ENCODE measurements at places on chromosomes 5 and 9.

- DNase-seq = no peak
These were observed 149.9 kb upstream of the GAS1 start for GRCh38 chr9:87097238-87097637.

- DNase-seq = no peak
These were observed 121.6 kb upstream of the TARS1 start for GRCh38 chr5:33319151-33319550.

- no peak for DNase-seq
These were observed 1.6 kb upstream of the C5orf52 start for GRCh38 chr5:157669701-157670097.

- DNase-seq = no peak
These were observed 15.9 kb downstream of the LOX start for GRCh38 chr5:122062205-122062604.

DNA sequence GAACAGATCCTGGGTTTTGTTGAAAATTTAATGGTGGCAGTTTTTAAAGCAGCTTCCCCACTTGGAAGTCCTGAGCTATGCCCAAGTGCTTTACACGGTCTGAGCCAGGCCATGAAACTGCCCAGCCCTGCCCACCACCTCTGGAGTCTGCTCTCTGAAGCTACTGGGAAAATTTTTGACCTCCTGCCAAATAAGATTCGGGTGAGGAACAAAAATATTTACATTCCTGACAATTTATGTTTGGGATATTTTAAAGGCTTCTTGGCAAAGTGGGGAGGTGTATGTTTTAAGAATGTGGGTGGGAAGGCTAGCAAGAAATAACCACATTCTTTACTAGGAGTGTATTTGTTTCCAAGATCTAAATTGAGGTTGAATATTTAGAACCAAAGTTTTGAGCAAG is 50.0 kb downstream of the HACD4 start:
- no peak for DNase-seq

GRCh38 chr5:55913466-55914413 is 62.6 kb downstream of the IL31RA start:
- no peak for DNase-seq

DNA sequence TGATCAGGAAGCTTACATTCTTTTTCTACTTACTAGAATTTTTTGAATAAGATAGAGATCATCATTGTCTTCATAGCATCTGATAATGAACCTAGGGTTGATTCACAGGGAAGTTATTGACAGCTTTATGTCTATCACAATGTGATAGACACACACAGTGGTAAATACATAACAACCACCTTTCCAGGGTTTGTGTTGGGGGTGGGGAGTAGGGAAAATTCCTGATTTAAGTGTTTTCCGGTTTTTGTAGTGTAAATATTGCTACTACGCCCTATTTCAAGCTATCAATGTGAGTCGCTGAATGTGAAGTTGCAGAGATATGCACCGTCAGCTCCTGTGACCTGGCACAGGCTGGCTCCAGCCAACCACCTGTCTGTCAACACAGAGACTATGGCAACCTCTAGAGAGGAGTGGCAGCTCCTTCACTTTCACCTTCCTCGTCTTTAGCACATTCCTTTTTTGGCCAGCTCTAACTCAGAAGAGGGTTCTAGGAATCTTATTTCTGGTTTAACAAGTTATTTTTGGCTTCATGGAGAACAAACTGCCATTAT is 224.9 kb downstream of the MAT2B start:
- no peak for DNase-seq

GRCh38 chr5:93601071-93601801 is 18.2 kb downstream of the NR2F1 start:
- DNase-seq = no peak

DNA sequence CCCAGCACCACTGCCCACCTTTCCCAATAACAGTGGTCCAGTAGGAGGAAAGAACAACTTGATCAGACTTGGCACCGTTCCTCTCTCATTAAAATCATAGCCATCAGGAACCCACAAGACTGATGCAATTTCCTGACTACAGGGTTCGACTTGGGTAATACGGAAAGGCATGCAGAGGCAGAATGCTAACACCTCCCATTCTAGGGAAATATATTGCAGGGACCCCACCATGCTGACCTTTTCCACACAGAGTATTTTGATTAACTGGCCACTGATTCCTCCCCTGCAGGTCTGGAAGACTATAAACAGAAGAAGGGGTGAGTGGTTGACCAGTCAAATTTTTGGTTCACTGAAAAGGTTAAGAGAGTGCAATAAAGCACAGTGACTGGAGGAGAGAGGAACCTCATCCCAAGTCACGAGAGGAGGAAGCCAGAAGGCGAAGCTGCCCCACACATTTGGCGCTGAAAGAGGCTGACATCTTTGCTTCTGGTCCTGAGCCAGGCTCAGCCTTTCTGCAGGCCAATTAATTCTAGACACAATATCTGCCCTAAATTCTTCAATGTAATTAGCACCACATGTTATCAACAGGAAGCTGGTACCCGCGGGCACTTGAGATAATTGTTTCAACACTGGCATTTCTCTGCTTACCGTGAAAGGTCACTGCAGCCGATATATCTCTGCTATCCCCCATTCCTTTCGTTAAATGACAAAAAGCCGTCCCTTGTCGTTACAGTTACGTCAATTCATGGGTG is 64.7 kb upstream of the SPOCK1 start:
- DNase-seq = no peak

GRCh38 chr5:176527246-176528222 is 9.7 kb downstream of the RNF44 start:
- no peak for DNase-seq

- DNase-seq = no peak
These were observed 8.1 kb upstream of the ENTPD8 start for GRCh38 chr9:137449081-137449844.

DNA sequence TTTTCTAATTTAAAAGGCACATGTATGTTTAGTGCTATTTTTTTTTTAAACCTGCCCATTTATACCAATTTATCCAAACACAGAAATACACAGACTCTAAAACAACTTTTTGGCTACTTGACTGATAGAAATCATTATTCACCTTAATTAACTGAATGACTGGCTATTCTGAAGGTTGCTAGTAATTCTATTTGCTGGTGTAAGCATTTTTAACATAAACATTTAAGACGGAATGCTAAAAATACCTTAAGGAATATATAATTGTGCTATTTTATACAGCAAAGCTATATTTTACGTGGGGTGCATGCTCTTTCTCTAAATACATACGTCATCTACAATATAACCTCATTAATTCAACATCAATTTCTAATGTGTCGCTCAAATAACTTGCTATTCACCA is 14.9 kb downstream of the GLIS3 start:
- DNase-seq = no peak

GRCh38 chr5:180519098-180519497 is 24.9 kb downstream of the CNOT6 start:
- no peak for DNase-seq

DNA sequence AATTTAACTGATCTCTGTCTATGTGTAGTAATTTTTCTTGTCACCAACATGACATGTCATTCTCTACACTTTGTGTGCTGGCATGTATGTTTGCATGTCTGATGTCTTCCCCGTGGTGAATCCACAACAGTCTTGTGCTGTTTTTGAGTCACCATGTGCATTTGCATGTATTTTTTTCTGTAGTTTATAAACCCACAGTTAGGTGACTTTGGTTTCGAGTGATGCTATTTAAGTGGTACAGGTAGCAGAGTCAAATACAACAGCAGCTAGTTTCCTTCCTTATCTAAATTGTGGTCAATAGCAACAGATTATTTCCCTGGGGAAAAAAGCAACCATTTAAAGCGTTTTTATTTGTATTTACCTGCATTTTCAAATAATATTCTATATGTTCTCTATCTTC is 89.9 kb upstream of the FSD1L start:
- no peak for DNase-seq

DNA sequence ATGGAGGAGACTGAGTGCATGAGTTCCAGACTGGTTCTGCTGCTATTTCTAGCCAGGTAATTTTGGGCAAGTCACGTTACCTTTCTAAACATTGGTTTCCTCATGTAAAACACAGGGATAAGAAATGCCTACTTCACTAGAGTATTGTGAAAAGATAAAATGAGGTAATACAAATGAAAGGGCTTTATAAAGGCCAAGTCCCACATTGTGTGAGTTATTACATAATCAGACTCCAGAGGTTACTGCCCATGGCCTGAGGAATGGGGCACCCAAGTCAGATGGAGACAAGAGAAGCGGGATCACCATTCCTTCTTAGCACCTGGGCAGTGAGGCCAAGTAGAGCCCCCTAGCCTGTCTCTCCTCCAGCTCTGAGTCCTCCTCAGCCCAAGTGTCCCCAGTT is 7.5 kb downstream of the HBEGF start:
- DNase-seq = no peak

DNA sequence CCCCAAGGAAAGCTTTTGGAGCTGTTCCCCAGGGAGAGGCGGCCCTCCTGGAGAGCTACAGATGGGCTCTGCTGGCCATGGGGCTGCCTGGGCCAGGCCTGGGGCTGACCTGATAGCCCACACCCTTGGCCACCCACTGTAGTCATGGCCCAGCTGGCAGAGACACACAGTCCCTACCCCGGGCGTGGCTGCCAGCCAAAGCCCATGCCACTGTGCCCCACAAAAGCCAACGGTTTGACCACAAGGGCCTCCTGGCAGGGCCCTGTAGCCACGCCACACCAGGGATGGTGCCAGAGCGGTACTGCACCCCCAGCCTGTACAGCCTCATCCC is 15.2 kb downstream of the NACC2 start:
- DNase-seq = no peak

GRCh38 chr9:109253637-109254284 is 67.1 kb downstream of the EPB41L4B start:
- DNase-seq = no peak

GRCh38 chr5:33267801-33268200 is 173.0 kb upstream of the TARS1 start:
- DNase-seq = no peak

- DNase-seq = no peak
These were observed 471.7 kb upstream of the TYRP1 start for GRCh38 chr9:12221470-12221869.

- no peak for DNase-seq
These were observed 48.7 kb downstream of the SLC36A1 start for GRCh38 chr5:151496041-151496484.

DNA sequence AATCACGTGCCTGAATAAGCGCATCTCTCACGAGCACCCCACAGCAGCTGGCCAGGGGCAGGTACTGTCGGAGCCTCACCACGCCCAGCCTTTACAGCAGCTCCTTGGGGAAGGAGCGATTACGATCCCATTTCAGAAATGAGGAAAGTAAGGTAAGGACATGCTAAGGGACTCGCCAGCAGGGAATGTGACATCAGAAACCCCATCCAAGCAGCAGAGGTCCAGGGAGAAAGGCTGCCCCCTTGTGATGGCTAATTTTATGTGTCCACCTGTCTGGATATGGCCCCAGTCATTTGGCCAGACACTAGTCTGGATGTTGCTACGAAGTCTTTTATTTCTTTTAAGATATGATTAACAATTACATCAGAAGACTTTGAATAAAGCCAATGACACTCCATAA is 77.3 kb downstream of the UBE2QL1 start:
- DNase-seq = no peak

- no peak for DNase-seq
These were observed 14.7 kb upstream of the CSF1R start for GRCh38 chr5:150101023-150101422.

- DNase-seq = no peak
These were observed 28.2 kb downstream of the WDR41 start for GRCh38 chr5:77463905-77464304.

DNA sequence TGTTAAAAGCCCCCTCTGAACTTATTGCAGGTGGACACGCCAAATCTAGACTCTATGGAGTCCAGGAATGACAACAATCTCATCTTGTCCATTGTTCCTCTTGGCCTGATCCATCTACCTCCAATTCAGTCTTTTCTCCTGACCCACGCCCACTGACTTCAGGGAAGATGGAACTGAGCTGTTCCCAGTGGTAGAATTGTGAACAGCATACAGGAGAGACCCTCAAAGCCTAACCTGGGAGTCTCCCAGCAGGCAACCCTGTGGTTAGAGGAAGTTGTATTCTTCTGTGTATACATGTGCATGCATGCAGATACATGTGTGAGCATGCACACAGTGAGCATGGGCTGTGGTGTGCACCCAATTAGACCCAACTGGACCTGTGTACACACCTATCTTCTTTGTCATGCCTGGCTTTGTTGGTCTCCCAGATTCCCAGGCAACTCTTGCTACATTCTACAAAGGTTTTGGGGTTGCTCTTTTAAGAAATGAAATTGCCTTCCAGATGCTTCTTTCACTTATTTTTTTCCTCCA is 286.0 kb downstream of the ZSWIM6 start:
- no peak for DNase-seq

DNA sequence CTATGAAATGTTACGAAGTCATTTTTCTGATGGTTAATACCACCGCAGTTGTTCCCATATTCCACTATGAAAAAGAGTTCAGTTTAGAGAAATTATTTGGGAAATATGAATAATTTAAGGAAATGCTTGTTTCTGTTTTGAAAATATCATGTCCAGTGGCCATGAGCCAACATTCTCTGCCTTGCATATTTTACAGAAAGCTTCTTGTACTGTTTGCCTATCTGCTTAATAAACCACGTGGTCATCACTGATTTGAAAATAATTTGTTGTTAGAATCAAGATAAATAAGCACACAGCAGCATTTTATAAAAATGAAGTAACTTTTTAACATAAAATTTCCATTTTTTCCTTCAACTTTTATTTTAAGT is 381.5 kb upstream of the CDH18 start:
- no peak for DNase-seq

DNA sequence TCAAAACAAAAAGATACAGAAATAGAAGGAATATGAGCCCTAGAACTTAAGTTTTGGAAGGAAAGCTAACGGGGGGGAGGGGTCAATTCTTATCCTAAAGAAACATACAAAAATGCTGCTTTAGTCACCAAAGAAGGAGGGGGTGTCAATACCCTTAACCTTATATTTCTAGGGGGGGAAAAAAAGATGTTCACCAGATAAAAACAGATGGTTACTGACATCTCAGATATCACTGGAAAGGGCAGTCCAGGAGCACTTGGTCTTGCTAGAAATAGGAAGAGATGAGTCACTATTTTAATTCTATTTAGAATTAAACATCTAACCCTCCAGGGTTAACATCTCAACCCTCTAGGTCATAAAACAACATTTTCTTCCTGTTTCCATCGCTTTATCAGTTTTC is 1.7 kb downstream of the DIAPH1 start:
- DNase-seq = no peak

Data from cortex of kidney (tissue), 1 donor.